Heart left ventricle (tissue), 16 donors: ENCODE measurements at places on chromosomes 3 and 15.

- DNase-seq, result peak; percentile 90
These were observed at the start of the genes LRRC49 and THAP10 for GRCh38 chr15:70892002-70892911. Gene LRRC49, plus strand, starts transcription at chr15:70892826. Its CDS starts 69 bp downstream, at chr15:70892895. Gene THAP10, minus strand, starts transcription at chr15:70892433. Its CDS starts 161 bp downstream, at chr15:70892272.

DNA sequence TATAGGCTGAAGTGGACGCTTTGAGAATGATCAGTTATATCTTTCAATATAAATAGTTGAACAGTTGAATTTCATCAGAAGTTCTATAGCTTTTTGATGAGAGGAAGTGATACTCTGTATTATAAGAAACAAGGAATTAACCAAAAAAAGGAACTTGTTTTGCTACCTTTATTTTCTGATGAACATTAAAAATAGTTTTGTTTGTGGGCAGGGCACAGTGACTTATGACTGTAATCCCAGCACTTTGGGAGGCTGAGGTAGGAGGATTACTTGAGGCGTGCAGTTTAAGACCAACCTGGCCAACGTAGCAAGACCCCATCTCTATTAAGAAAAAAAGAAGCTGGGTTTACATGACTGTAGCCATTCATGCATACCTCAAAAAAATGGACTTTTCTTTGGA lies 16.7 kb downstream of the BLOC1S6 start:
- DNase-seq, result no peak

DNA sequence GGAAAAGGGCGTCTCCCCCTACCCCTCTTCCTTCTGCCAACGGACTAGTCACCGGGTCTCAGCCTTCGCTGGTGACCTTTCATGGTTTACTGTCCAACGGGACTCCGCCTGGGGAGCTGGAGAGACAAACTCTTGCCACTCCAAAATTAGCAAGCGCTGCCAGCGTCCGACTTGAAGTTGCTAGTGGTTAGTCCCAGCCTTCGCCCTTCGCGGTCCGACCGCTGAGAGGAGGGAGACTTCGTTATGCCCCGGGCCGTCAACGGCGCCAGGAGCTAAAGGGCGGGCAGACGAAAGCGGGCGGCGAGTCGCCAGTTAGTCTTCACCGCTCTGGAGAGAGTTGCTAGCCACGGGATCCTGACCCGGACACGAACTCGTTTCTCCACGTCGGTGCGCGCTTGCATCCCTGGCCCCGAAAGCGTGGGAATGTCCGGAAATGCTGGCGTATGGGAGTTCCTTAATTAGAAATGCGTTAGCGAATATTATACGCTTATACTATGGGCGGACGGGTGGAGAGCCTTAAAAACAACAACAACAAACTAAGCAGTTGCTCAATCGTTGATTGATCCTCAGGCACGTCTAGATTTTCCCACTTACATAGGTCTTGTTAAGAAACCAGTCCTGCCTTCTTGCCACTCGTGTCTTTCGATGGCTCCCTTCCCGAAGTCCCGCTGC lies 716 bp downstream of the SMC4 start:
- peak; percentile 49 for DNase-seq

- DNase-seq, result no peak
These were observed 31.6 kb downstream of the MESD start for GRCh38 chr15:80957976-80958375.

GRCh38 chr3:15241341-15241740 lies 35.3 kb downstream of the CAPN7 start:
- no peak for DNase-seq

DNA sequence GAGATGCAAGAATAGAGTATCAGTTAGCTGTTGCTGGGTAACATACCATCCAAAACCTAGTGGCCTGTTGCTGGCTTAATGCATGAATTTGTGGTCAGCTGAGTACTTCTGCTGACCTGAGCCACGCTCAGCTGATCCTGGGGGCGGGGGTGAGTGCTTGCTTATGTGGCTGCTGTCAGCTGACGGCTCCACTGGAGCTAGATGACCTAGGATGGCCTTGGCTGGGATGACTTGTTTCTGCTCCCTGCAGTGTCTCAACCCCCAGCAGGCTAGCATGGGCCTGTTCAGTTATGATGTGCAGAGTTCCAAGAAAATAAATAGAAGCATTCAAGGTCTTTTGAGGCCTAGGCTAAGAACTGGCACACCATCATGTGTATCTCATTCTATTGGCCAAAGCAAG lies 63.9 kb downstream of the FBLN2 start:
- peak; percentile 66 for DNase-seq

- DNase-seq, result no peak
These were observed 2.2 kb upstream of the TMC3 start for GRCh38 chr15:81376231-81376630.

- DNase-seq, result no peak
These were observed 32.5 kb downstream of the GAP43 start for GRCh38 chr3:115655761-115656282.

DNA sequence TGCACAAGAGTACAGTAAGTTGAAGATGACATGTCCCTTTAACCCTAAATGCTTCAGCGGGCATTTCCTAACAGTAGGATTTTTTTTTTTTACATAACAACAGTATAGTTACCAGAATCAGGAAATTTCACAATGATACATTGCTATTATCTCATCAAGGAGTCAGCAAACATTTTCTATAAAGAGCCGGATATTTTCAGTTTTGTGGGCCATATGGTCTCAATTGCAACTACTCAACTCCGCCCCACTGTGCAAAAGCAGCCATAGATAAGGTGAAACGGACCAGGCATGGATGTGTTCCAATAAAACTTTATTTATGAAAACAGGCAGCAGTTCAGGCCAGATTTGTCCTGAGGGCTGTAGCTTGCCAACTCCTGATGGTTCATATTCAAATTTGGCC lies 130.6 kb downstream of the SMAD6 start:
- DNase-seq, result no peak

GRCh38 chr15:101139986-101140696 lies 111.7 kb downstream of the CHSY1 start:
- no peak for DNase-seq

- DNase-seq, result no peak
These were observed 169.2 kb upstream of the RORA start for GRCh38 chr15:61398310-61398709.

DNA sequence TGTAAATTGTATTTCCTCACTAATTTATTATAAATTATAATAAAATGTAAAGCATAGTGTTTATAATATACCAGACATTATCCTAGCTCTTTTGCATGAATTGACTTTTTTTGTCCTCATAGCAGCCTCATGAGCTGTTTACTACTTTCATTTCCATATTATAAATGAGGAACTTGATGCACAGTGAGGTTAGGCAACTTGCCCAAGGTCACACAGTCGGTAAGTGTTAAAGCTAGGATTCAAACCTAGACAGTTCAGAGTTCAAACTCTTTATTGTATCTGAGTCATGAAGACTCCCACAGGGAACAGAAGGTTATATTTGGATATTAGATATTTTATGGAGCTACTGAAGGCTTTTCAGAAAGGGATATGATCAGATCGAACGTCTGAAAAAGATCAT lies 322.2 kb upstream of the SATB1 start:
- peak; percentile 30 for DNase-seq

DNA sequence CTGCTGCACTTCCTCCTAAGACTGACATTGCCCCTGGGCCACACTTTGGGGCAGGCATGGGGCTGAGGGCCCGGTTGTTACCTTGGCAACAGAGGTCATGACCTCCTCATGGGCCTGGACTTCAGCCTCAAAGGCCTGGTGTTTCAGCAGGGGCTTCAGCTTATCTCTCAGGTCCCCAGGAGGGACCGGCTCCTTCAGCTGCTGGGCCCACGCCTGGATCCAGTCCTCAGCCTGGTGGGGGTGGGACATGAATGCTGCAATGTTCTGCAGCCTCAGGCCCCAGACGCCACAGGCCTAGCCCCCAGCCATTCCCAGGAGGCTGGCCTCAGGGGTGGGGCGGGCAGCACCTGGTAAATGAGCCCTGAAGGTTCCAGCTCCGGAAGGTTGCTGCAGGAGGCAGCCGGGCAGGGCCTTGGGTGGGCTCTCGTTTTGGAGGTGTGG lies 27.6 kb downstream of the SPTBN5 start:
- DNase-seq, result no peak

GRCh38 chr3:20218215-20218614 lies 32.2 kb upstream of the SGO1 start:
- no peak for DNase-seq

DNA sequence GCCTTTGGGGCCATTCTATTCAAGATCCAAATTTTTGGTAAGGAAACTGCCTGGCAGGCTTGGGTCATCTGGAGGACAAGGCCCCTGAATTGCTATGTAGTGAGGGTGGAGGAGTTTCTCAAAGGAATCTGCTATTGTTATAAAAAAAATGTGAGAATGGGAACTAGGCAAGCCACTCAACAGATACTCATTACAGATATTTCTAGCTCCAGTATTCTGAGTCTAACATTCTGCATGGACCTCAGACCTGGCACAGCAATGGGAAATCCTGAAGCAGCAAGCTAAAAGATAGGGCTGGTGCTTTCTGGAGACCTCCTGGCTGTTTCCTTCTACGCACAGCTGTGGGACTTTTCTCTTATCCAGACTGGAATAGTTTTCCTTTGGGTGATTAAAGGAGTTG lies 430.7 kb upstream of the RBMS3 start:
- no peak for DNase-seq

DNA sequence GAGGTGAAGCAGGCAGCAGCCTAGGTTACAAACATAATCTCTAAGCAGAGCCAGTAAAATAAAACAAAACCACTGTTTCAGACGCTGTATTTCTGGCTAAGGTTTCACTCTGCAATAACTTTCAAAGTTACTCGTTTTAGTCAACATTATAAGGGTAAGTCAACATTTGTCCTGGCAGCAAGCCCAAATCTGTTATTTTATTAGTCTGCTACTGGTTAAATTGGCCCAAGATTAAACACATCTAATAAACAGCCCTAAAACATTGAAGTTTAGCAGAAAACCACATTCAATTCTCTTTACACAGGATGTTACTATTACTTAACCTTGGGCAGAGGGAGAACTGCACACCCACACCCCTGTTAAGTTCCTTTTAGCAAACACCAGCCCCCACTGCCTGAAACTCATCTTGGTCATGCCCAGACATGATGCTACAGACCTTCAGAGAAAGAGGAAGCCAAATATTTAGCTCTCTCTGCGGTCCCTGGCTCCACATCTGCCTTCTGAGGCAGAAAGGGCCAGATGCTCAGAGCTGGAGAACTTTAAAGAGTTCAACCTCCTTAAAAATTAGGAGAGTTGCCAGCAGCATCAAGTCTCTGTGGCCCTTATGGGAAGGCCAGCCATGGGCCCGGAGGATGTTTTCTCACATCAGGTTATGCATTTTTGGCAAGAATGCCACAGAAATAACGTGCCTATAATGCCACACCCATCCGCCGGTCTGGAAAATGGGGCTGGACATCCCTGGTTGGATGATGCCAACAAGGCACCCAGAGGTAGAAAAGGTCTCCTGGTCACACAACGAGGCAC lies 17.9 kb downstream of the ARHGEF3 start:
- peak; percentile 62 for DNase-seq

DNA sequence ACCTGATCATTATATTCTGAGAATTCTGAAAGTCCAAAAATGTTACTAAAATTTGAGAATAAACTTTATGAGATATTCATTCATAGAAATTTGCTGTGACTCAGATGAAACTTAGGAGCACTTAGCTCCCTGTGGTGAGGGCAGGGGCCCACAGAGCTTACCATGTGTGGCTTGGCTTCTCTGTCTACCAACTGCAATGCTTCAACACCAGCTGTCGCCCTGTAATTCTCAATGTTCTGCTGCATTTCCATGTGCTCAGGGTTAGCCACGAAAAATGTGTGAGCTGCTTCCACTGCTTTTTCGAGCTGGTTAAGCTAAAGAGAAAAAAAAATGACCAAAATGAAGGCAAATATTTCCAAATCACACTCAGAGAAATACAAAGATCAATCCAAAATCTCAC lies 125.6 kb downstream of the P3H2 start:
- no peak for DNase-seq

DNA sequence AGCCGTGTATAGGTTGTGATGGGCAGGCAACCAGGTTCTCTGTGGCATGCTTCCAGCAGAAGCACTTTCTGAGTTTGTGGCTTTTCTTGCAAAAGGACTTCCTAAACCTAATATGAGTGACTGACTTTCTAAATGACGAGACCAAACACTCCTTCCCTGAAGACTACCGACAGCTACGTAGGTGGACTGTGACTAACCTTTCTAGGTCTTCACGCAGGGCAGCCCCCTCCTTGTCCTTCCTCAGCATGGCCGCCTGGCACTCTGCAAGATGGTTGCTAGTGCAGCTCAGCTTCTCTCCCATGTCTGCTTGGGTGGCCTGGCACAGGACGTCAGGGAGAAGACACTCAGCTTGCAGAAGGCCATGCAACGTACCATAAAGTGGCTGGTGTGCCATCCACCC lies 20.9 kb downstream of the CXCR6 start:
- DNase-seq, result no peak

GRCh38 chr3:19342389-19342788 lies 194.1 kb downstream of the KCNH8 start:
- no peak for DNase-seq

- DNase-seq, result no peak
These were observed 258.1 kb upstream of the ROPN1 start for GRCh38 chr3:124250053-124250452.

- no peak for DNase-seq
These were observed 10.5 kb downstream of the C15orf61 start for GRCh38 chr15:67531379-67531914.

GRCh38 chr3:11001658-11002021 lies 9.1 kb downstream of the SLC6A1 start:
- no peak for DNase-seq
